ENCODE measurements at places on chromosomes 4 and X.

GRCh38 chr4:7797330-7797729 is 142.3 kb downstream of the AFAP1 start:
- DNase-seq: no peak

- DNase-seq: no peak
Observed at GRCh38 chr4:22444813-22445212, 71.1 kb downstream of the ADGRA3 start.

GRCh38 chrX:81174286-81174685 is 27.4 kb downstream of the HMGN5 start:
- peak; percentile 2 for DNase-seq

GRCh38 chr4:185457136-185457535 is 14.4 kb downstream of the CCDC110 start:
- no peak for DNase-seq

- DNase-seq: peak; percentile 82
Observed at GRCh38 chr4:137124278-137124932, 407.9 kb downstream of the PCDH18 start.

DNA sequence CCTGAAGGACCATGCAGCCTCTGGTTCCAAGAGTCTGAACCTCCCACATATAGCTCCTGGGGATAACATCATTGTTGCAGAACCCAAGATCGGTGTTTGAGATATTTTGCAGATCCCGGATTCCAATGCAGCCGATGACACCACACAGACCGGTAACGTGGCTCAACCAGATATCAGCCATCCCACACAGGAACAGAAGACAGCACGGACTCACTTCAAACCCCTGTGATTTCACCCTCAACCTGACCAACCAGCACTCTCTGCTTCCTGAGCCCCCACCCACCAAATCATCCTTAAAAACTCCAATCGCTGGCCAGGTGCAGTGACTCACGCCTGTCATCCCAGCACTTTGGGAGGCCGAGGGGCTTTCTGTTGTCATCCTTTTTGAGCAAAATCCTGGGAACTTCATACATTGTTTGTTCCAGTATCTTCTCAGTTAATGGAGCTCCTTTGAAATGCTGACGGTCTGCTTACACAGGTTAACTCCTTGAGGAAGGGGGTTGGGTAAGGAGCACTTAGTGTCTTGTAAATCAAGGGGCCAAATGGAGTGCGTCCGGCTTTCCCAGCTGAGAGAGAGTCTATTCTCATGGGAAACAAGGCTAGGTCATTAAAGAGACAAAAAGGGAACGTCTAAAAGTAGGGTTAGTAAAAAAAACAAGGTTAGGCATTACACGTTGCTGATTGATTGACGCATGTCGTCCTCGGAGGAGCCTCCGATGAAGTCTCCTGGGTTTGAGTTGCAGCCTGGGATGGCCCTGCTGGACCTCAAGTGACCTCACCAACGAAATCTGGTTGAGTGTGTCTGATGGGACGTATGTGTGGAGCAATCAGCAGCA is 230.4 kb downstream of the CRLF2 start:
- DNase-seq: no peak

GRCh38 chr4:33063241-33063640 is 2343.1 kb downstream of the PCDH7 start:
- DNase-seq: peak; percentile 83

All from fibroblast of skin of right quadriceps (primary cell).